NCI-H1092 (cell line): ENCODE measurements at places on chromosomes 2 and 18.

DNA sequence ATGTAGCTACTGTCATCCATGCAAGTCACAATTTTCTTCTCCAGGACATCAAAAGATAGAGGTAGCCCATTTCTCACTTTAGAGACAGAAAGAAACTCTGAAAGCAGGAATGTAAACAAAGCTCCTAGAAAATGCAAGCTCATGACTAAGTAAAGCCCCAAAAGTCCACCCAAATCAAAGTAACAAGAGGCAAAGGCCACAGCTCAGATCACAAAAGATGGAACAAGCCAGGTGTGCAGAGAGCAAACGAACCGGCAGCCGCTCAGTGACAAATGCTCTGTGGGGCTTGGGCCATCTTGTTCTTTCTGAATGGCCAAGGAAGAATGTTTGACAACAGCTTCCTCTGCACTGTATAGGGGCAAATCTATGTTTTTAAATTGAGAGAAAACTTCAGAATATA, 201.0 kb downstream of the CYRIA start:
- no peak for DNase-seq

DNA sequence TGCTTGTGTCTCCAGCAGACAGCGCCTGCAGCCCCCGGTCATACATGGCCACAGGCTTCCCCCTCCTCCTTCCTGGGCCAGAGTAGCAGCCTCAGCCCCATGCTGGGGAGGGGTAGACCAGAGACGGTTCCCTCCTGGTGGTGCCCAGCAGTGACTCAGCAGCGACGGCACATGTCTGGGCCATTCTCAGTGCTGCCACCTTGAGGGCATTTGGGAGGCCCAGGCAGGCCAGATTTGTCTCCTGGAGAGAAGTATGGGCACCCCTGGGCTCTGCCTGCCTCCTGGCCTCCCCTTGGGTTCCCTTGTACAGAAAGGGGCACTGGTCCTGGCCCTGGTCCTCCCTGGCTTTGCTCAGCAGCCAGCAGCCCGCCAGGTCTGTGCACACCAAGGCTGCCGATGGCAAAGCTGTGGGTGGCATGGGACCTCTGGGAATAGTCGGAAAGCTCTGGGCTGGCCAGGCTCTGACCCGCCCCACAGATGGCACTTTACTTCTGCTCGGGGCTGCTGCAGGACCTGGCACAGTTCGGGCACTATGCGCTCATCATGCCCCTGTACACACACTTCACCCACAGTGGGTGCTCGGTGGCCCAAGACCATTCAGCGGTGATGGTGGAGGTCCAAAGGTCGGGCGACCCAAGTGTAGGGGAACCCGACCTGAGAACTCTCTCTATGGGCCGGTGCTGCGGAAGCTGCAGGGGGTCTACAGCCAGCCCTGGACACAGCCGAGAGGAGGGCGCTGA, 11.4 kb upstream of the ALPI start:
- no peak for DNase-seq

- no peak for DNase-seq
Measured at GRCh38 chr18:23877371-23877770, 137.2 kb upstream of the TTC39C start.

DNA sequence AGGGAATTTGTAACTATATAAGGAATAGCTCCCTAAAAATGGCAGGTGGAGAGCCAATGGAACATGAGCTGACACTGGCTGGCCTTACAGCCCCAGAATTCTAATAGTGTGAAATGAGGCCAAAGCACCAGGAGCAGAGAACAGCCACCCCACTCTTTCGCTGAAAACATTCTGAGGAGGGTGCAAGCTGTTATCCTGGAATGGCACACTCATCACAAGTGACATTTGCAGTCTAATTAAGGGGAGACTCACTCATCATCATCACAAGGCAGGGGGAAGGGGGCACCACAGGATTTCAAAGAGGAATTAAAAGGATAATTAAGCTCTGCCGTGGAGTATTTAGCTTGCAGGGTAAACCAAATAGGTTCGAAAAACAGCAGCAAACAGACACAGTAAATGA, 94.3 kb downstream of the EDAR start:
- no peak for DNase-seq

GRCh38 chr2:134357814-134358213, 103.9 kb downstream of the MGAT5 start:
- no peak for DNase-seq

GRCh38 chr2:29250977-29251376, 135.8 kb downstream of the CLIP4 start:
- no peak for DNase-seq

DNA sequence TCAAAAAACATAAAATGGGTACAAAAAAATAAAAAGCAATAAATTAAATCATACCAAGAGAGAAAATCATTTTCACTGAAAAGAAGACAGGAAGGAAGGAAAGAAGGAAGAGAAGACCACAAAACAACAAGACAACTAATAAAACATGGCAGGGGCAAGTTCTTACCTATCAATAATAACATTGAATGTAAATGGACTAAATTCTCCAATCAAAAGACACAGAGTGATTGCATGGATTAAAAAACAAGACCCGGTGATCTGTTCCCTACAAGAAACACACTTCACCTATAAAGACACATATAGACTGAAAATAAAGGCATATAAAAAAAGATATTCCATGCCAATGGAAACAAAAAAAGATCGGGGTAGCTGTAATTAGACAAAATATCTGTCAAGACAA, 82.6 kb upstream of the CERS6 start:
- no peak for DNase-seq

GRCh38 chr2:238345297-238345968, 25.1 kb downstream of the TRAF3IP1 start:
- no peak for DNase-seq

- no peak for DNase-seq
Measured at GRCh38 chr2:26997394-26997793, 27.0 kb downstream of the MAPRE3 start.

GRCh38 chr18:46334868-46335281, 230.7 kb downstream of the HAUS1 start:
- peak; percentile 30 for DNase-seq

DNA sequence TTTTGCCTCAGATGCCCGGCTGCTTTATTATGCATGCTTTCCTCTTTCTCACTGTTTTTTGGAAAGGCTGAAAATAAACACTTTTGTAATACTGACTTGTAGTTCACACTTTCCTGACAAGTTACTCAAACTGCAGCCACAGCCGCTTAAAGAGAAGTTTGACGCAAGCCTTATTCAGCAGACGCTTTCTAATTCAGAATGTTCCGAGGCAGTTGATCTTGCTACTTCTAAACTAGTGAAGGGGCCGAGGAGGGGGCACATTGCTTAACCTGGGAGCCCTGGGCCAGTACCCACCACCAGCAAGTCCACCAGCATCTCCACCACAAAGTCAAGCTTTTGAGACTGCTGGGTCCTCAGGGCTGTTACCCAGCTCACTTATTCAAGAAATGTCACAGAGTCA, 71.8 kb upstream of the SPRED2 start:
- DNase-seq, result no peak

- DNase-seq, result no peak
Measured at GRCh38 chr18:51257150-51257549, 59.7 kb upstream of the MEX3C start.

GRCh38 chr2:72142570-72143440, 4.9 kb downstream of the CYP26B1 start:
- no peak for DNase-seq

DNA sequence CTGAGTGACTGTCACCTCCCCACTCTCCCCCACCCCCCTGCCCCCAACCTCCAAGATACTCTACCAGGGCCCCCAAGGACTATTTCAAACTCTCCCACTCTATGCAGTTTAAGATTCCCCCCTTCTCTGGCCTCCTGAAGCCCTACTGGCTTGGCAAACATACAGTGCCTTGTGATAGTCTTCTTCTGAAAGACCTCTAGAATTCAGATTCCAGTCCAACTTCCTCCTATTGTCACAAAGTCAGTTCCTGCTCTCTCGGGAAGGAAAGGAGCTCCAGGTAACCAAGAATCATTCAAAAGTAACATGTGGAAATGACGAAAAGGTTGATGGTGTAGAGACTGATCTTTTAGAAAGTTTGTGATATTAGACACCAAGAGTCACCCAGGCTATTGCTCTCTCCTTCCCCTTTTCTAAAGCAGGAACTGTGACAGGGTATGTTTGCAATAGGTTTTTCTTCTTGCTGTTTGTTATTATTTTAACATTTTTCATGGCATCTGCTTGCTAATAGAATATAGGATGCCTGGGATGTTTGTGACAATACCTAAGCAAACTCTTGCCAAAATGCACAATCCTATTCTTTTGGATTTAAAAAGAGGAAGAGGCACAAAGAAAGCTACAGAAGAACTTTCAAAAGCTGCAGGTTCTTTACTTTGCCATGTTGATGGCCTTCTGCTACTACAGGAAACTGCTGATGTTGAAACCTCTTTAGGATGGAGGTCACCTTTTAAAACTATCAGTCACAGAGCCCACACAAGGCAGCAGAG, 93.5 kb upstream of the MGAT4A start:
- DNase-seq, result no peak

DNA sequence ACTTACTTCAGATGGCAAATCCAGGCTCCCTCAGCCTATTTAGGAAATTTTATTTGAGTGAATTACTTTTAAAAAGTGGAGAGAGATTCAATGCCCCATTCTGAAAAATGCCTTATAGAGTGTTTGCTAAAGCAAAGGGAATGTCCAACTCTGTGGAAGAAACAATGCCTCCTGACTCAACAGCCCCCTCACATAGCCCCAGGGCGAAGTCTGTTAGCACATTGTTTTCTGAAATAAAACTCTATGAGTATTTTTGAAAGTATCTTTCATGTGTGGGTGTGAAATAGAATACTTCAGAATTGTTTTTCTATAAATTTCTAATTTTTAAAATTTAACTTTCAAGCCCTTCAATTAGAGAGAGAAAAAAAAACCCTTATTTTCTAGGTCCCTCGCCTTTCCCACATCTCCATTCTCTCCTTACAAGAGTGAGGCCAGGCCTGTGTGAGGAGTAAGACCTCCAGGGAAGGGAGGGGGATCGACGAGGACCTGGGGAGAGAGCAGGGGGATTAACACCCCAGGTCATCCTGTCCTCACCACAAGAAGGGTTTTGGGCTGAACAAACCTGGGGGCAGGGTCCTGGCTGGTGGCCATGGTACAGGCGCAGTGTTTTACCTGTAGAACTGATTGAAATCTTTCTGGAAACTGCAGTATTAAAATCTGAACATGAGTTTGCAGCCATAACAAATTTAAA, 141.4 kb downstream of the SNTG2 start:
- no peak for DNase-seq

DNA sequence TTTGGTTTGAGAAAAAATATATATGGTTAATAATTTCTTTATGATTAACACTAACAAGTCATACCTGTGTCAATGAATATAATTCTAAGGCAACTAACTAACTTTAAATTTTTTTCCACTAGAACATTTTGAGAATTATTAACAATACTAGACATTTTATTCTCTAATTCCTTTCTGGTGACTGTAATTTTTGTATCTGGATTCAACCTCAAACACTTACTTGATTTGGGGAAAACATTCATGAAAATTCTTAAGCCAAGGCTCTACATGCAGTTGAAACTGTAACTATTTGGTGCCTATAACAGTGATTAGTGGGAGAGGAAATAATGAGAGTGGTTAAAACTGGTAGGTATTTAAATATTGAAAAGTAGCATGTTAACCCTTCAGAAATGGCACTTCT, 546.5 kb upstream of the KLHL29 start:
- DNase-seq, result no peak

GRCh38 chr2:18645315-18645714, 55.9 kb upstream of the NT5C1B start:
- no peak for DNase-seq

GRCh38 chr2:119958670-119959268, 54.1 kb upstream of the EPB41L5 start:
- no peak for DNase-seq

DNA sequence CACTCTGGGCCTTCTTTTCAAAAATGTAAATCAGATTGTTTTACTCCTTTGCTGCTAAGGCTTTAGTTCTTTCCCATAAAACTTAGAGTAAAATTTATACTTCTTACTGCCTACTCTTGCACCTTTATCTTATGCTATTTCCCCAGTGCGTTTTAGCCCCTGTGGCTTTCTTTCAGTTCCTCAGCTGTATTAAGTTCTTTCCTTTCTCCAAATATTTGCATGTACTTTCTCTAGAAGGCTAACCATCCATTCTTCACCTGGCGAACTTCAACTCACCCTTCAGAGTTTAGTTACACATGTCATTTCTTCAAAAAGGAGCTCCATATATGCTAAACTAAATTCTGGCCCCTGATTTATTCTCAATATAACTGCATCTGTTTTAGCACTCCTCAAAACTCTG, 160.7 kb downstream of the FSHR start:
- DNase-seq, result no peak

GRCh38 chr18:34567857-34568256, 142.2 kb upstream of the DTNA start:
- no peak for DNase-seq

DNA sequence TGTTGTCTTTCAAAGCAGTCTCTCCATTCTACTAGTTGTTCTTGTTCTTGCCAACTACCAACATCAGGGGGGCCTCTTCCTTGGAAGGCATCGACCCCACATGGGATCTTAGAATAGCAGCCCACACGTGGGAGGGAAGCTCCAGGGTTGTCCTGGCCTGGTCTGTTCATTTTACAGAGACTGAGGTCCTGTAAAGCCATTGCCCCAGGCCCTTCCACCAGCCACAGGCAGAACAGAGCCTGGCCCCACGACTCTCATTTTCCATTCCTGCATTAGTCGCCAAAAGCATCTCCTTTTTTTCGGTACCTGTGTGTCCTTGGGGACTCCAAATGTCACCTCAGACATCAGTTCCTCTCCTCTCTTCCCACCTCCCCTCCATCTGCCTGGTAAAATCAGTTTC, 28.0 kb downstream of the CNGA3 start:
- no peak for DNase-seq

DNA sequence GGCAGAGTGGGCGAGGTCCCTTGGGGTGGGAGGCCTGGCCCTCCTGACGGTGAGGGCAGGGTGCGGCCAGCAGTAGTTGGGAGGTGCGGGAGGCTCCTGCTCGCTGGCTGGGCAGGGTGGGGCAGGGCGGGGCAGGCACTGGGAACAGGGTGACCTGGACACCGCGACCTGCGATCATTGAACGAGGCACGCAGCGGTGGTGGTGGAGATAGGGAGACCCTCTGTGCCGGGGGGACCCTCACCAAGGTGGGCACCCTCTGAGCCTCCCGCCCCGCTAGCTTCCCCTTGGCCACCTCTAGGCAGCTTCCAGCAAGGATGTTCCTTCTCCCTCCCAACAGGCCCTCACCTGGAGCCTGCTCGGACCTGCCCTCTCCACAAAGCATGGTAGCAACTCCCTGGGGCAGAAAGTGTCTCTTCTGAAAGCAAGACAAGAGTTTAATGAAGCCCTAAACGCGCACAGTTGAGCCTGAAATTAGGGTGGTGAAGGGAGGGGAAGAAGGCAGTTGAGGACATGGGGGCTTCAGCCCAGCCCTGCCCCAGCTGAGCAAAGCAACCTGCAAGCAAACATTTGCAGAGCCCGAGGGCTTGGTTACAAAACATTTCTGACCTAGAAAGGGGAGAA, 15.4 kb upstream of the FOSL2 start:
- no peak for DNase-seq
